ENCODE measurements at places on chromosomes 4 and X.

DNA sequence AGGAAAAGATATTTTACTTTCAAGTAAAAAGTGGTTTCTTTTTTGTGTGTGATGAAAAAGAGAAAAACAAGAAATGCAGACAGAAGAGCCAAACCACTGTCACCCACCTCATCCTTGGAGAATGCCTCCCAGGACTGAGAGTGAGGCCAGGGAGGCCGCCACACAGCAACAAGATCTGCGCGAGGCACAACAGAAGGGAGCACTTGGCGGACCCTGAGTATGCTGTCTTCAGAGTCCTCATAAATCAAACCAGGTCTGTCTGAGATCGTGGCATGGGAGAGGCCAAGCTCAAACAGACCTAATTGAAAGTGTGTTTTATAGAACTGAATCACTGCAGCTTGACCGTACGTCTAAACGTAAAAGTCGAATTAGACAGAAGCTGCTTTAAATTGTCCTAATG is 134.3 kb upstream of the VCX2 start:
- H3K27me3 ChIP-seq = no peaks in the 10 kb centered on the region
- no peaks in the 10 kb centered on the region for H3K36me3 ChIP-seq
- no peak overlapping the region for H3K27ac ChIP-seq
- H3K4me3 ChIP-seq = no peak overlapping the region

DNA sequence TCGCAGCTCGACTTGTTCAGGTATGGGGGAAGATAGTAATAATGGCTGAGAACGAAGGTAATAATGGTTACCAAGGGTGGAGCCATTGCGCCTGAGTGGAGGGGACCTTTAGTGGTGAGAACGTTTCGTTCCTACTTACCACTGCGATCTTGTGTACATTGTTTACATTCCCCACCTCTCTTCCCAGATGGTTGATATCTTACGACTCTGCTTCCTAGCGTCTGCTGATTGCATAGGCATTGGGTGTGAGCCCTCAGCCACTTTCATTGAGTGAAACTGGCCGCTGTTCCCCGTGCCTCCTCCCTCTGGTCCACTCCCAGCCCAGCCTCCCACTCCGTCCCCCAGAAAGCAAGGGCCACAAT is 850 bp downstream of the IGBP1 start:
- no peaks in the 10 kb centered on the region for H3K27me3 ChIP-seq
- H3K4me3 ChIP-seq = peak overlapping the region; percentile 38
- no peak for DNase-seq
- peak overlapping the region; percentile 89 for H3K27ac ChIP-seq
- peaks cover 3% of the 10 kb centered on the region for H3K36me3 ChIP-seq

DNA sequence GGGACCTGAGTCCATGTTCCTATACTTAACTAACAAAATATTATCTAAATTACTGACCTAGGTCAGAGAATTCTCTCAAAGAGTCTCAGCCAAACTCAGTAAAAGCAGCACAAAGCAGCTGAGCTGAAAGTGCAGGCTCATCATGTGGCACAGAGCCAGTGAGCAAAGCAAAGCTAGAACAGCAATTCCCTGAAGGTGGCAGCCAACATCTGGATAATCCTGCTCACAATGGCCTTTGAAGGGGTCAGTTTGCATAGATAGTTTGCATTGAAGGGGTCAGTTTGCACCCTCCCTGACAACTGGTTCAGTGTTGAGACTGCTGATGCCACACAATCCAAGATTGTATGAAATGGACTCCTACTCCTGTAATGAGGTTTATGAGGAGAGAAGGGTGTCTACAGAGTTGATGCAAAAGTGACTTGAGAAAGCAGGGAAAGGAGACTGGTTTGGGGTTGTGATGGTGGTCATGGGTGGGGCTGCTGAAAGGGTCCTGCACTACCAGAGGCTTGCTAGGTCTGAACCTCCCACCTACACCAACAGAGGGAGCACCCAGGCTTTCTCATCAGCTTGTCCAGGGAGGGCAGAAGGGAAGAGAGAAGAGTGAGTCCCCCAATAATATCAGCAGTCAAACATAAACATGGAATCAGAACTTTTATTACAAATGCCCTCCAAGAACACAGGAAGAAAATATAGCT is 39.7 kb downstream of the TRIM61 start:
- no peak for DNase-seq
- H3K36me3 ChIP-seq = no peaks in the 10 kb centered on the region
- no peak overlapping the region for H3K27ac ChIP-seq
- H3K4me3 ChIP-seq = no peak overlapping the region

DNA sequence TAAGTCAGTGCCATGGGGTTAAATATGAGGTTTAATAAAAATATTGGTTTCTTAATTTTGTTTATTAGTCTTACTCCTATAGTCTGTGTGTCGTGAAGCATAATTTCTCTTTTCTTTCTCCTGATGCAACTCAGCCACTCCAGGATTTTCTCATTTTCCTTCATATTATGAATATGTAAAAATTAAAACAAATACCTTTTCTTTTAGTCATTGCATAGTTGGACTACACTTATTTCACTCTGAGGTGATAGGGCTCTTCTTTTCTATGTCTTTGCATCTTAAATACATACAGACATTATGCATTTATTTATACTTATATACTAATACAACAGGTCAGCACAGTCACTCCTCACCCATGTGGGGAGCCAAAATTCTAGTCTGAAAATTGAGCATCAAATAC is 19.1 kb downstream of the GALNT7 start:
- H3K27ac ChIP-seq = no peak overlapping the region
- no peaks in the 10 kb centered on the region for H3K36me3 ChIP-seq
- peaks cover 16% of the 10 kb centered on the region for H3K4me1 ChIP-seq
- no peak overlapping the region for H3K4me3 ChIP-seq
- no peaks in the 10 kb centered on the region for H3K27me3 ChIP-seq
- no peak for DNase-seq

GRCh38 chrX:115268421-115268820 is 21.1 kb upstream of the LUZP4 start:
- no peak overlapping the region for H3K27ac ChIP-seq
- H3K4me3 ChIP-seq = no peak overlapping the region
- DNase-seq = no peak
- no peaks in the 10 kb centered on the region for H3K36me3 ChIP-seq

- H3K27me3 ChIP-seq = no peaks in the 10 kb centered on the region
- no peak for DNase-seq
- H3K4me1 ChIP-seq = no peaks in the 10 kb centered on the region
- H3K27ac ChIP-seq = no peak overlapping the region
- H3K4me3 ChIP-seq = no peak overlapping the region
Measured at GRCh38 chr4:140839406-140839805, 83.2 kb upstream of the TBC1D9 start.

GRCh38 chrX:130093271-130093670 is 17.0 kb downstream of the ELF4 start:
- no peak overlapping the region for H3K27ac ChIP-seq
- H3K36me3 ChIP-seq = no peaks in the 10 kb centered on the region
- H3K27me3 ChIP-seq = no peaks in the 10 kb centered on the region
- DNase-seq = no peak
- no peak overlapping the region for H3K4me3 ChIP-seq
- H3K4me1 ChIP-seq = no peaks in the 10 kb centered on the region

- H3K36me3 ChIP-seq = no peaks in the 10 kb centered on the region
- peaks cover 23% of the 10 kb centered on the region for H3K27me3 ChIP-seq
- no peak overlapping the region for H3K27ac ChIP-seq
- H3K4me1 ChIP-seq = no peaks in the 10 kb centered on the region
- no peak for DNase-seq
- no peak overlapping the region for H3K4me3 ChIP-seq
Measured at GRCh38 chrX:153869473-153870287, 16.3 kb downstream of the L1CAM start.

All from left lung (tissue), 14 donors.